ENCODE measurements at places on chromosomes 2 and 18.

DNA sequence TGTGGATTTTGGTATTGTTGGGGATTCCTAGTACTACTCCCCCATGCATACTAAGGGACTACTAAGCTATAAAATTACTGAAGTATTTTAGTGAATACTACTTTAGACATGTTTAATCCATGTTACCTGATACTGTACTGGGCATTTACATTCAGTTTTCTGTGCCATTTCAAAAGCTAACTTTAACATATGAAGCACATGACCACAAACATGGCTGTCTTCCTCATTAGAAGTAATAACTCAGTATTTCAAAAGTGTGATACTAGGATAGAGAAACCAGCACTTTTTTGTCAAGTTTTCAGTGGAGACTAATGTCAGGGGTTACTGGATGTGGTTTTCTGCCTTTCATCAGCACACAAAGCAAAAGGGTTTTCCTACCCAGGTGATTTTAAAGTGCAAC, 27.9 kb downstream of the WDR33 start:
- no peak for DNase-seq

GRCh38 chr2:129779783-129780182, 199.7 kb upstream of the RAB6C start:
- no peak for DNase-seq

DNA sequence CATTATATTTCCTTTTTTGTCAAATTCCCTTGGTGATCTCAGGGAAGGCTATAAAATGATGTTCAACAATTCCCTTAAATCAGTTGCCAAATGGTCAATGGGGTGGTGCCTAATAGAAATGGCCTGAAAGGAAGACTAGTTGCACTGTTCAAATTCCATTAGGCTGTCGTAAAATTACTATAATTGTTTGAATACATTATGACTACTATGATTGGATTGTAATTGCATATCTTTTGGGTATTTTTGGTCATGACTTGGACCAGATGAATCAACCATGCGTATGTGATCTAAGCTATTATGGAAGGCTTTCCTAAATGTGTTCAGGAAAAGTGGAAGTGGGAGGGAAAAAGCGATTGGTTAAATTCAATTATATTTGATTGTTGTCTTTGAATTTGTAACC, 41.3 kb upstream of the KCNE4 start:
- no peak for DNase-seq

DNA sequence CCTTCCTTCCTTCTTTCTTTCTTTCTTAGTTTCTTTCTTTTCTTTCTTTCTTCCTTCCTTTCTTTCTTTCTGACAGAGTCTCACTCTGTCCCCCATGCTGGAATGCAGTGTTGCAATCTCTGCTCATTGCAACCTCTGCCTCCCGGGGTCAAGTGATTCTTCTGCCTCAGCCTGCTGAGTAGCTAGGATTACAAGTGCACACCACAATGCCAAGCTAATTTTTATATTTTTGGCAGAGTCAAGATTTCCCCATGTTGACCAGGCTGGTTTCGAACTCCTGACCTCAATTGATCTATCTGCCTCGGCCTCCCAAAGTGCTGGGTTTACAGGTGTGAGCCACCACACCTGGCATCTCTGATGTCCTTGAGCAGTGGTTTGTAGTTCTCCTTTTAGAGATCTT, 48.5 kb downstream of the IL1R2 start:
- no peak for DNase-seq

DNA sequence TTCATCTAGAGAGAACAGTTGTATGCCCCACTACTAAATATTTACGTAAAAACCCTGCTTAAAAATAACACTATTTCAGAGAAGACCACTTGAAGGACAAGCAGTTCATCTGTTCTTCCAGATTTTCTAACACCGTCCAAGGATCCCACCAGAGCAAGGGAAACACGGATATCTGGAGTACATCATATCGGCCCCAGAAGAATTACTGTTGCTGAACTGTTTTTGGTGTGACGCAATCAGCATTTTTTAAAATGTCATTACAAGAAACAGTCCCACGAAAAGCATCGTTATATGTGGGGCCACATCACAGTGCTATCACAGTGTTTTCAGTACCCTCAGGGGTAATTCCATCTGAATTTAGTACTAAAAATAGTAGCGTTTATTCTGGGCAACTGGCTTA, 134.5 kb upstream of the PKDCC start:
- DNase-seq: no peak

DNA sequence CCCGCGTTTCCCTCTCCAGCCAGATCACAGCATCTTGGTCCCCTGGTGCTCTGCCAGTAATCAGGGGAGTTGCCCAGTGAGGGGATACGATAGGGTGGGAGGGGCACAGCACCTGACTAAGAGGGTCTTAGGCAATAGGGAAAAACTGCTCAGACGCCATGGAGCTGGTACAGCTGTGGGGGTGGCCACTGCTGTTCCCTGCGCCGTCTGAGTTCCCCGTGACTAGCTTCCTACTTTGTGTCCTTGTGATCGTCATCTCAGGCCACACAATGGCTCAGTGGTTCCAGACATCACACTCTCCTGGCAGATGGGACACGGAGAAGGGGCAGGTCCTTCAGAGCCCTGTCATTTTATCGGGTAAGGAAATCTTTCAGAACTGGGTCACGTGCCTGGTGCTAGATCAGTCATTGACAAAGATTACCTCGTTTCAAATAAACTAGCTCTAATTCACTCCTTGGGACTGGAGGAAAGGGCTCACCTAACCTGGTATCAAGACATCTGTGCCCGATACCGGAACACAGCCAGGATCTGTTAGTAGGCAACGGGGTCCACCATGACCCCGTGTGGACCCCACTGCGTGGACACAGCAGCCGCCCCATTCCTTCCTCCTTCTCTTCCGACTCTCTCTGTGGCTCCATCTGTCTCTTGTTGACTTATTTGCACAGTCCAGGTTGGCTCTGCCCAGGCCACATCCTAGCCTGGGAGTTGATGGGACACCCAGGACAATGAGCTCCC, 101.6 kb downstream of the PTGR3 start:
- DNase-seq: no peak

- DNase-seq: no peak
Observed at GRCh38 chr2:128654408-128654807, 335.7 kb upstream of the HS6ST1 start.

GRCh38 chr2:125553768-125554167, 1102.2 kb upstream of the GYPC start:
- no peak for DNase-seq

Measured in G401 (cell line).